ENCODE measurements at places on chromosomes 3 and 15.

- no peak for DNase-seq
These were observed 98.9 kb downstream of the NR1D2 start for GRCh38 chr3:24043985-24044384.

- DNase-seq, result no peak
These were observed 46.0 kb downstream of the GALK2 start for GRCh38 chr15:49215768-49216739.

- no peak for DNase-seq
These were observed 168.9 kb downstream of the MYRIP start for GRCh38 chr3:39978308-39978707.

DNA sequence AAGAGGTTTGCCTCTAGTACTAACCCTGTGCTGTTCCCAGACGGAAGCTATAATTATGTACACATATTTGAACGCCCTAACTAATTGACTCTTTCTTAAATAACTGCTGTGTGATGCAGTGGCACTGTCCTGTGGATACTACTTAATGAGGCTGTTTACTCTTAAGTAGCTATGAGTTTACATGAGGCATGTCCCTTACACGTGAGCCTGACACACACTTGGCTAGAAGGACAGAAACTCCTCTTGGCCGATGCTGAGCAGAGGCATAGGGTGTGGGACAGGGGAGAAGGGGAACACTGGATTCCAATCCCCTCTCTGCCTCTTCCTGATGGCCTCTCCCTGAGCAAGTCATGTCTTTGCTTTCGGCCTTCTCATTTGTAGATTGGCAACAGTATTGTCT lies 21.9 kb downstream of the EHD4 start:
- no peak for DNase-seq

GRCh38 chr3:148852271-148852992 lies 12.7 kb upstream of the CPA3 start:
- DNase-seq, result no peak

- no peak for DNase-seq
These were observed 766.9 kb upstream of the ARPP21 start for GRCh38 chr3:34872406-34872805.

GRCh38 chr3:173699353-173699752 lies 301.8 kb downstream of the NLGN1 start:
- DNase-seq, result no peak

DNA sequence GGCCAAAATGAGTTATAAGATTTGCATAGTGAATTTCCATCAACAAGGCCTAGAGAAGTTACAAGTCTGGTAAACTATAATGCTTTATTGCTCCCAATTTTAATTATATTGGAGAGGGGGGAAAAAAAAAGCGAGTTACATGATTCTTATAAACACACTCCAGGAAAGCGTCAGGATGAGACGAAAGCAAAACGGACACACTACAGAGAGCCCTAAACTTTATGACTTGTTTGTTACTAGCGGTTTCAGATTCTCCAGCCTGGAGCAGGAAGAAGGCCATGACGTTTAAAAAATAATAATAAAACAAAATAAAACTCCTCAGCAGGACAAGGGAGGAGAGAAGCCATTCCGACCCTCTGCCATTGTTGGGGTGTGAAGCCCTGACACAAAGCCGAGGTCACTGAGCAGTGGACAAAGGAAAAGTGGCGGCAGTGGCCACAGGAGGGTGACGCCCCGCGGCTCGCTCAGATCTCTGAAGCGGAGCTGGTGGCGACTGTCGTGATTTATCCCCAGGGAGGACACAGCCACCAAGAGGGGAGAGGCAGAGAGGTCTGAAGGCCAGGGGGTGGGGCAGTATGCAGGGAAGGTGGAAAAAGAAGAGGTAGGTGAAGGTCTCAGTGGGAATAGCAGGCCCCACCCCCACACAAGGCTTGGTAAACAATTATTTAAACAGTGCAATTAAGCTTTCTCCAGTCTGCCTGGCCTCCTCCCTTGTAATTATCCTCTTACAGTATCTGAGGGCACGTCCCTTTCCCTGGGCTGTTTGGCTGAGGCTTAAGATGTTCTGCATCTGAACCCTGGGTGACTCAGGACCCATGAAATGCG lies 45.3 kb downstream of the ADAMTS9 start:
- no peak for DNase-seq

DNA sequence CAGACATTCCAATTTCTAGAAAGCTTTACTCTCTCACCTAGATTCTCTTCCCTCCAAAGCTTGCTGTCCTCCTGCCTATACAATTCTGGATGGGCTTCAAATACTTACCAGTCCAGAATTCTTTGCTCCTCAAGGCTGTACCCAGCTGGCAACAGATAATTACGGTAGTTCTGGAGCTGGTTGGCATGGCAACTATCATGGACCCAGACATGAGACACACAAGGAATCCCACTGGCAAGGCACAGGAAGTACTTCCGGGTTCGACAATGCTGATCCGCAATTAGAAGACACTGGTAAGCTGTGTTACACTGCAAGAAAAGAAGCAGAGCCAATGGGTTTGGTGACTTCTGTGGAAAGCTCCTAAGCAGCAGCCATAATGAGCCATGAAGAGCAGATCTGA lies 37.9 kb downstream of the TUBGCP4 start:
- DNase-seq, result no peak

- no peak for DNase-seq
These were observed 107.1 kb downstream of the SRGAP3 start for GRCh38 chr3:9142362-9142761.

GRCh38 chr3:119340014-119340413 lies 45.8 kb downstream of the ARHGAP31 start:
- no peak for DNase-seq

DNA sequence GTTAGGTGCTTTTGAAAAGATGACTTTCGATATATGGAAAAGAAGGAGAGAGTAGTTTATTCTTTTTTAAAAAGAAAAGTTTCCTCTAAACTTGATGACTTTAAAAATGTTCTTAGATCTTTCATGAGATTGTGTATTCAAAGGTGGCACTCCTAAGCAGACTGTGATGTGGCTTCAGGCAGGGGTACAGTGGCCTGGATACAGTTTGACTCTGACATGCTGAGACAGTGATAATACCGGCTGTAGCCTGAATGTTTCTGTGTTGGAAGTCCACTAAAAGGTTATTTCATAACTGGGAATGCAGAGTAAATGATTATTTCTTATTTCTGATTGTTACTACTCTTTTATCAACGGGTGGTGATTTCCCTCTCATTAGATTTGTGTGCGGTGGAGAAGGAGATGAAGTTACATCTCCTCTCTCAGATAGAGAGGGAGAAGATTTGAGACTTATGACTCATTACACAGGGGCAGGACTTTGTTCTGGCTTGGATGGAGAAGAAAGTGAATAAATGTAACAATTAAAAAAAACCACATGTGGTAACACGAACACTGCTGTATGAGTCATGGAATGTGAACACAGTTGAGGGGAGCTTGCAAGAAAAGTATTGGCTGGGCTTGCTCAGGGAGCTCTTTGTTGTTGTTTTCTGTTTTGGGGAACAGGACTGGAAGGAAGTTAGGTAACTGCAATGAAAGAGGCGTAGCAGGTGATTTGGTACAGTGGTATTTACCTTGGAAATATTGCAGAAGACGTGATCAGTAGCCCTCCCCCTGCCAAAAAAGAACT lies 21.6 kb downstream of the SPTSSB start:
- peak; percentile 39 for DNase-seq

DNA sequence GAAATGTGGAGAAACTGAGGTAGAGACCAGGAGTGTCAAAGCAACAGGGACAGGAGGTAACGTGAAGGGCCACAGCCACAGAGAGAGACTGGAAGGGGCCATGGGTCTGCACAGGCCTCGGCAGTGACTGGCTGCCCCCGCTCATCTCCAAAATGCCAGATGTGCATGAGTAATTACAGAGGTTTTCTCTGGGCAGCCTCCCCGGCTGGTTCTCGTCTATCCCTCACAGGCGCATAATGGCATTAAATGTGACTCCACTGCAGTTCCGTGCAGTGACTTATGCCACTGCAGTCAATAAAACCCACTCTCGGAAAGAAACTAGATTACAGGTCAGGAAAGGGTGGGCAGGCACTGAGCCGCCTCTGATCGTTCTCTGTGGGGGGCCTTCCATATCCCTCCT lies 74.7 kb downstream of the WDR76 start:
- DNase-seq, result no peak

- no peak for DNase-seq
These were observed 26.0 kb downstream of the SLC41A3 start for GRCh38 chr3:126057936-126058335.

GRCh38 chr15:48029642-48030041 lies 91.1 kb upstream of the SLC24A5 start:
- DNase-seq, result no peak

DNA sequence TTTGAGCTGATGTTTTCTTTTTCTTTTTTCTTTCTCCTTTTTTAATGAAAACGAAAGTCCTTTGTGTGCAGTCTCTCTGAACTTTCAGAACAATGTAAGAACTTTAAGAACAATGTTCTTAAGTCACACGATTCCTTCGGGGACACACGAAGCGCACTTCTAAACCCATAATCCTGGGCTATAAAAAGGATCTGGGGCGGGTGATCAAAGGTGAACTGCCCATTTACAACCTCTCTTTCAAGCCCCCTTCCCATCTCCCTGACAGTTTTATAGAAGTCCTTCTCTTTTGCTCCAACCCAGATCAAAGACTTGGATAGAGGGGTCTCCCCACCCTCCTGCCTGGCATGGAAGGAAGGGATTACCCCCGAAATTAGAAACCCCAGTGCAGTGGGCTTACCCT lies 126.8 kb downstream of the BDH1 start:
- DNase-seq, result no peak

GRCh38 chr3:177921153-177921552 lies 615.1 kb upstream of the KCNMB2 start:
- DNase-seq, result no peak

DNA sequence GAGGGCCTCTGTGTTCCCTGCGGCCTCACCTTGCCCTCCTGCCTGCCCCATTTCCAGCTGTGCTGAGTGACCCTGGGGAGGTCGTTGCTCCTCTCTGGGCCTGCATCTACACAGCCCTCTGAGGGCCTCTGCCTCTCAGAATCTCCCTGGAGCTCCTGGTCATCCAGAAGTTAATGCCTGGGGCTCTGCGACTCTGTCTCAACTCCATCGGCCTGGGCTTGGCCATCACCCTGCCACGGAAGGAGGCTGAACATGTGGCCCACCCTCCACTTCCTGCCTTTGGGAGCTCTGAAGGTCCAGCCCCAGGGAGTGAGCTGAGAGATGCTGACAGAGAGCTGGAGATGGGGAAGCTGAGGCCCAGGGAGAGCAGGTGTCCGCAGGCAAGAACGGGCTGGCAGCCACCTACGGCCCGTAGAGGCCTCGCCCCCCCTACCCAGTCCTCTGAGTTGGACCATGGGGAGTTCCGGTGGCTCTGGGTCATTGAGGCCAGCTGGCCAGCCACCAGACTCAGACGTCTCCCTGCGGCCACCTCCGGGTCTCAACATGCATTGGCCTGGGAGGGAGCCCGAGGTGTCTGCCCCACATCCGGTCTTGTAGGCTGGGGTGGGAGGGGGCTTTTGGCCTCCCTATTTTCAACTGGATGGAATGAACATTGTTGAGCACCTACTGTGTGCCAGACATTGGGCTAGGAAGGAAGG lies 34.2 kb downstream of the GRIP2 start:
- DNase-seq, result no peak

DNA sequence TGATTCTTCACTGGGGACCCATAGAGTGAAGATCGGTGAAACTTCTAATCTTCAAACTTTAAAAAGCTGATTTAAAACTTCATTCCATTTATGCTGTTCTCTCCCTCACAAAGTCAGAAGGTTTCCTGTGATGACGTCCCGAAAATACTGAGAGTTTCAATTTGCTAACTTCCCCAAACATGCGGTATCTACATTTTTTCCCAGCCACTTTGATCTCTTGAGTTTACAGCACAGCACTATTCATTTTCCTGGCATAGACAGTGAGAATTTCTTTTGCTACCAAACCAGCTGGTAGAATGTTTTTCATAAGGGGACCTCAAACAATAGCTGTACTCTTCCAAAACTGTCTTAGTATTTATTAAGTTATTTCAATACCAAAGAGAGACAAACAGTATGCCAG lies 156.8 kb downstream of the LSAMP start:
- no peak for DNase-seq

DNA sequence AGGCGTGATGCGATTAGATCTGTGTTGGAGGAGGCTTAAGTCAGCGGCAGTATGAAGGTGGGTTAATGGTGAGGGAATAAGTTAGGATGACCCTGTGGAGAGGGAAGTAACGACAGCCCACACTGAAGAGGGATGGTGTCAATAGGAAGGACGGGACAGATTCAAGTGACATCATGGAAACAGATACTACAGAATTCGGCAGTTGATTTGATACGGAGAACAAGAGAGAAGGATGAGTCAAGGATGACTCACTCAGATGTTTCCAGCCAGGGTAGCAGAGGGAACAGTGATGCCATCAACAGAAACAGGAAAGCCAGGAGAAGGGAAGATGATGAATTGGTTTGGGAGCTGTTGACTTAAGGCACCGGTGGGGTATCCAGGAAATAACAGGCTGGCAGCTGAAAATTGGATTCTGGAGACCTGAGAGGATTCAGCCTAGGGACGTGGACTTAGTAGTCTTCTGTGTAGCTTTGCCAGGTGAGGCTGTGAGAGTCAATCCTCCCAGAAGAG lies 38.0 kb downstream of the SHC4 start:
- peak; percentile 70 for DNase-seq

- DNase-seq, result no peak
These were observed 403.8 kb upstream of the GBE1 start for GRCh38 chr3:82165266-82165665.

GRCh38 chr3:11168881-11169805 lies 14.8 kb downstream of the HRH1 start:
- DNase-seq, result no peak

- peak; percentile 90 for DNase-seq
These were observed at the start of gene SKIL for GRCh38 chr3:170357176-170358041. Gene SKIL, plus strand, starts transcription at chr3:170357715. Its CDS starts 2,617 bp downstream, at chr3:170360332.

GRCh38 chr3:170709046-170709445 lies 123.2 kb upstream of the SLC7A14 start:
- DNase-seq, result peak; percentile 96

DNA sequence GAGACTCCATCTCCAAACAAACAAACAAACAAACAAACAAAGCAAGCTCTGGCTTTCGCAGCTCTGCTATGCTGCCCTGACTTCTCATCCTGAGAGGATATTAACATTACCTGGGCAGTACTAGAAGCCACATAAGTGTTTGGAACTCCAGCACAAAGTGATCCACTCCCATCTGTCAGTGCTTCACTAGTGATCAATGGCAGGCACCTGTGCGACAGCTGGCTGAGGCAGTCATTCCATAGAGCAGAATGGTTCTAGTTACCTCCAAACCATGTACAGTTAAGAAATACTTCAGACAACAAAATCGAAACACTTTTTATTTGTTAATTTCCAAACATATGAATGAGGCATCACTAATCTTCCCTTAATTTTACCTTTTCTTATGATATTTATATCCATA lies 2.8 kb upstream of the MB21D2 start:
- DNase-seq, result no peak

DNA sequence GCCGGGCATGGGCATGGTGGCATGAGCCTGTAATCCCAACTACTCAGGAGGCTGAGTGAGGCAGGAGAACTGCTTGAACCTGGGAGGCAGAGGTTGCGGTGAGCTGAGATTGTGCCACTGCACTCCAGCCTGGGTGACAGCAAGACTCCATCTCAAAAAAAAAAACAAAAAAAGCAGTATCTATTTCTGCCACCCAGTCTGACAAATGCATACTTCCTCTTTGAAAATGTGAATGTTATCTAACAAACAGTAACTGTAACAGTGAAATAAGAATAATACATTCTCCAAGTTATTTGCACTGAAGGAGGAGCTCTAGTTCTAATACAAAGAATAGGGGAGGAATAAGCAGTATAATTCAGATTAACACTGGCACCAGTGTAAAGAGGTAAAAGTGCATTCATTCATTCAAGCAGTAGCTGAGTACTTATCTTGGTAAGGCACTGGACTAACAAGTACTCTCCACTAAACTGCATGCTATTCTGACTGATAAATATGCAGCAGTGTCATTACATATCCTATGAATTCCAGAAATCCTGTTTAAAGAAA lies 12.9 kb downstream of the VPS13C start:
- DNase-seq, result no peak
